Effector CD8-positive, alpha-beta T cell (primary cell): ENCODE measurements at places on chromosomes 11 and 22.
A peak's percentile ranks its signal among the peaks of the same experiment; 100 is the strongest.

GRCh38 chr11:64226507-64227051 lies 505 bp downstream of the NUDT22 start:
- DNase-seq = peak; percentile 49

DNA sequence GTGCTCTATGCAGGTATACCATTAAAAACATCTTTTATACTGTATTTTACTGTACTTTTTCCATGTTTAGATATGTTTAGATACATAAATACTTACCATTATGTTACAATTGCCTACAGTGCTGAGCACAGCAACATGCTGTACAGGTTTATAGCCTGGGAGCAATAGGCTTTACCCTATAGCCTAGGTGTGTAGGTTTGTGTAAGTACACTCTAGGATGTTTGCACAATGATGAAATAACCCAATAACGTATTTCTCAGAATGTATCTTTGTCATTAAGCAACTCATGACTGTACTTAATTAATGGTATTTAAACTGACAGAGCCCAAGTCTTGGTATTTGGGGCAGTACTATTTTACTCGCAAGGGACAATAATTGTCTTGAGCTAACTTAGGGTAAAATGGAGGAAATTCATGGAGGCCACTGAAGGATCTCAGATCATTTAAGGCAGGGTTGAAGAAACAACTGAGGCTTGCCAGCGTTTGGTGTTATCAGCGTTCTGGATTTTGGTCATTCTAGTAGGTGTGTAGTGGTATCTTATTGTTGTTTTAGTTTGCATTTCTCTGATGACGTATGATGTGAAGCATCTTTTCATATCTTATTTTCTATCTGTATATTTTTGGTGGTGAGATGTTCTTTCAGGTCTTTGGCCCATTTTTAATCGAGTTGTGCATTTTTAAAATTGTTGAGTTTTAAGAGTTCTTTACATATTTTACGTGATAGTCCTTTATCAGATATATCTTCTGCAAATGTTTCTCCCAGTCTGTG lies 42.4 kb downstream of the ADAMTS15 start:
- DNase-seq = no peak

DNA sequence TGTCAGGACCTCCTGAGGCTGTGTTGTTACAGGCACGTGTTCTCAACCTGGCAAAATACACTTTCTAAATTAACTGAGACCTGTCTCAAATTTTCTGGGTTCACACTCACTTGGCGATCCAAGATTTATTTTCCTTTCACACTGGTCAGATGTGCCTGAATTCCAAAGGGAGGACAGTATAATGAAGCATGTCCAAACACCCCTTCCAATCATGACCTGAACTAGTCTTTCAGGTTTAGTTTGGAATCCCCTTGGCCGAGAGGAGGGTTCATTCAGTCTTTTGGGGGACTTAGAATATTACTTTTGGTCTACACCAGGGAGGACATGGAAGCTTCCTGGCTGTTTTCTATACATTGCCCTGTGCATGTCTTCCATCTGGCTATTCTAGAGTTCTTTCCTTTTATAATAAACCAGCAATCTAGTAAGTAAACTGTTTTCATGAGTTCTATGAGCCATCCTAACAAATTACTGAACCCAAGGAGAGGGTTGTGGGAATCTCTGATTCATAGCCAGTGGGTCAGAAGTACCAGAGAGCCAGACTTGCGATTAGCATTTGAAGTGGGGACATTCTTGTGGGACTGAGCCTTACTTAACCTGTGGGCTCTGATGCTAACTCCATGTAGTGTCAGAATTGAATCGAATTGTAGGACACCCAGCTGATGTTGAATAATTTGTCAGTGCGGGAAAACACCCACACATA lies 14.8 kb upstream of the TMEM216 start:
- DNase-seq = no peak

- DNase-seq = no peak
Observed at GRCh38 chr11:35064114-35064800, 74.7 kb upstream of the CD44 start.

GRCh38 chr11:122365610-122366360 lies 249.8 kb upstream of the BLID start:
- no peak for DNase-seq

DNA sequence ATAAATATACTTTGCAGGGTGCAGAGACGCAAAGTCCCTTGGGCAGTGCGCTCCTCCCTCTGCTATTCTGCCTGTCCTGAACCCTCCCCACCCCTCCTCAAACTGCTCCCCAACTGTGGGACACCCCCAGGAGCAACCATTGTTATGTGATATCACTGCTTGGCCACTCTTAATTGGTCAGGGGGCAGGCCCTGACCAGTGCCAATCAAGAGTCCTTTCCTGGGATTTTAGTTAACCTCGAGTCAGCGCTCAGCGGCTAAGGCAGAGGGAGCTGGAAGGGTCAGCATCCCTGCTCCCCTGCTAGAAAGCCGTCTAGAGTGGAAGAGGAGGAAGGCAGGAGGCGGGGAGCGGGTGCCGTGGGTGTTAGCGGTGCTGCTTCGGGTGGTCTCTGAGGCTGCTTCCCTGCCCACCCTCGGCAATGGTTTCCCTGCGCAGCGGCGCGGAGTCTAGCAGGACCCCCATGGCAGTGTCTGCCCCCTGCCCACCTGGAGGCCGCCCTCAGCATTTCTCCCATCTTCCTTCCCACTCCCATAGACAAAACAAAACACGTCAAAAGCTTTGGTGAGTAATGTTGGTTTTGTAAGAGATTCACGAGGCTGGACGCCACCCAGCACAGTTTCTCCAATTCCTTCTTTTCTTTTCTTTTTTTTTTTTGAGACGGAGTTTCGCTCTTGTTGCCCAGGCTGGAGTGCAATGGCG lies 38.4 kb upstream of the A4GALT start:
- DNase-seq = no peak

- DNase-seq = no peak
Observed at GRCh38 chr11:110130642-110131238, 37.5 kb downstream of the ZC3H12C start.
